Stimulated activated CD8-positive, alpha-beta memory T cell treated with anti-CD3 and anti-CD28 coated beads, Interleukin-4, amount 100 ng/mL, for 1 hour (primary cell): ENCODE measurements at places on chromosomes 1 and 21.

- DNase-seq: no peak
Measured at GRCh38 chr1:59552007-59552406, 255.1 kb downstream of the FGGY start.

DNA sequence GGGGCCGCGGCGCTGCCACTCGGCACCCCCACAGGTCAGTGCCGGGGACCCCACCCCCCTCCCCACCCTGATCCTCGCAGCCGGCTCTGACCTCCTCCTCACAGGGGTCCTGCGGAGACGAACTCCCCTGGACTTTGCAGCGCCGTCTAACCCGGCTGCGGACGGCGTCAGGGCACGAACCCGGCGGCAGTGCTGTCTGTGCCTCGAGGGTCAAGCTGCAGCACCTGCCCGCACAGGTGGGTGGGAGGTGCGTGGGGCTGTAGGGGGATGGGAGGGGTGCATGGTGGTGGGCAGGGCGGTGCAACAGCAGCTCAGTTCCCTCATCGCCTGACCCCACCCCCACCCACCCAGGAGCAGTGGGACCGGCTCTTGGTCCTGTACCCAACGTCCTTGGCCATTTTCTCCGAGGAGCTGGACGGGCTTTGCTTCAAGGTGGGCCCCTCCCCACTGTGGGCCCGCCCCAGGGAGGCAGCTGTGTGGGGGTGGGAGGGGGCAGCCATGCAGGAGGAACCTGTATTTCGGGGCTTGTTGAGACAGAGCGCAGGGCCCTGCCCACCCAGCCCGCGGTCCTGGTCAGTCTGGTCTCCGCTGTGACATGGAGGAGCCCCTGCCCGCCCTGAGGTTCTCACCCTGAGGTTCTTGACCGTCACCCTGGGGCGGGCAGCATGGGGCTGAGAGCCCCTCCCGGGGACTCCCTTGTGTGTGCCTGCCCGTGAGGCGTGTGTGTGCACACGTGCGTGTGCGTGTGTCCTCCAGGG, 4.9 kb downstream of the PLEKHN1 start:
- DNase-seq: no peak

GRCh38 chr1:184753608-184754475, 816 bp downstream of the EDEM3 start:
- DNase-seq: peak; percentile 8

GRCh38 chr1:229371624-229372023, 28.8 kb upstream of the CCSAP start:
- no peak for DNase-seq

DNA sequence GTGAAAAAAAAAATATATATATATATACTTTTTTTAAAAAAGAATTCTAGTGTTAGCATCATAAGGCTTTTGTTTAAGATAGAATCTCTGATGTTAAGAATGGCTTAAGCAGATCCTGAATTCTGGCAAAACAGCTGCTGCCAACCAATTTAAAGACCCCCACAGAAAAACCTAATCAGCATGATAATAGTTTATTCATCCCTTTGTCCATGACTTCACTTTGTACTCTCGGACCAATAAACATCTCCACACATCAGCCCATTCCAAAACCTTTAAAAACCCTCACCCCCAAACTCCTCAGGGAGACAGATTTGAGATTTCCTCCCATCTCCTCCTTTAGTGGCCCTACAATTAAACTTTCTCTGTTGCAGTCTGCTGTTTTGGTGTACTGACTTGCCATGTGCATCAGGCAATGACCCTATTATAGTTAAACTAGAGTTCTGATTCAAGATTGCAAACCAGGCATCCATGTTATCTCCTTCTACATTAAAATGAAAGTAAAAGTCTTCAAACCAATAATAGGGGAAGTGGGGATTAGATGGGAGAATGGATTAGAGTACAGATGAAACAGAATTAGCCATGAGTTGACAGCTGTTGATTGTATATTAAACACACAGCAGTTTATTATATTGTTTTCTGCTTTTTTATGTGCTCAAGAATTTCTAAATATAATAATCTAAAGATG, 9.8 kb upstream of the PHTF1 start:
- no peak for DNase-seq

DNA sequence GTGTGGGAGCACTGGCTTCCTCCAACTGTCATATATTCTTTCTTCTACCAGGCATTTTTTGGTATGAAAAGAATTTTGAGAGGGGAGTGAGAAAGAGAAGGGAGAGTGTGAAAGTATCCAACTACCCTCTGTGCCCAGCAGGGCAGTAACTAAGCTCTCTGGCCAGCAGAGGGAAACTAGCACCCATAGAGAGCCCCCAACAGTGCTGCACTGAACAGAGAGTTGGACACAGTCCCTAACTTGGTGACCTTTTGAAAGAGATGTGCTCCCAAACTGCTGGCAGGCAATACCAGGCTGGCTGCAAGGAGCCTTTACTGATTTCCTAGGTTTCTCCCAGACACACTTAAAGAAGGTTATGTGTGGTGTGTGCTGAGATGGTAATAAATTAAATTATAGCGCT, 118.8 kb upstream of the PBX1 start:
- no peak for DNase-seq

DNA sequence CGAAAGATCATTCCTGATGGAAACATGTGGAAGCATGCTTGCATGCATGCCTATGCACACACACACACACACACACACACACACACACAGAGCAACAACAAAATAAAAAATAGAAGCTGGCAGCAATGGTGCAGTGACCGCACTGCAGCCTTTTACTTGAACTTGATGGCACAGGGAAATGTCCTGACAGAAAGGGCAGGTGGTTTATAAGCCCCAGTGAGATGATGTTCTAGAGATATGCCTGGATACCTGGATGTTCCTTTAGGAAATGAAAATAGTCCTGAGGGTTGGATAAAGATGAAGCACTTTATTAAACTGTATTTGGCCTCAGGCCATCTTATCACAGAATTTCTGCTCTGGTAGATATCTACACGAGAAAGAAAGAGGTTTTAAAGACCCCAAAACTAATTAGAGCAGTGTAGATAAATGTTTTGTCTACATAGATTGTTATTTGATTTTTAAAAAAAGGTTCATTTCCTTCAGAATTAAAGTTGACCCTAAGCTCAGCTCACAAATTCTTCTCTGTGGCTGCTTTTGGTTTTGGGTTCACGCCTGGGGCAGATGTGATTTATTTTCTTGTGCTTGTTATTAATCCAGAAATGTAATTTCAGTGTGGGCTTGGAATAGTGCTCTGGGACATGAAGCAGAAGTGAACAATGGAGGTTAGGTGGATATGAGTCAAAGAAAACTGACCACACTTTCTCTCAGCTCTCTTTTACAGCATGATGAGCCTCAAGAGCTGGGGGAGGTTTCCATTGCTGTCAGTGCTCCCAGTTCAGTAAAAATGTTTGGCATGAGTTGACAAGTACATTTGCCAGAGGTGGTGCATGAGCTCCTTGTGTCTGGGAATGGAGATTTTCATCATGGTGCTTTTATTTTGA, 22.9 kb downstream of the ADAM30 start:
- no peak for DNase-seq

GRCh38 chr1:209728466-209728865, 23.8 kb downstream of the HSD11B1 start:
- no peak for DNase-seq

- no peak for DNase-seq
Measured at GRCh38 chr1:177884479-177885021, 85.3 kb downstream of the SEC16B start.

- DNase-seq: no peak
Measured at GRCh38 chr1:173715538-173715844, 710 bp downstream of the KLHL20 start.

GRCh38 chr1:84121360-84121759, 22.7 kb upstream of the PRKACB start:
- DNase-seq: no peak

GRCh38 chr1:32652244-32652962, 1.4 kb downstream of the RBBP4 start:
- no peak for DNase-seq
